Common myeloid progenitor, CD34-positive (primary cell): ENCODE measurements at places on chromosomes 7 and 10.
A peak's percentile ranks its signal among the peaks of the same experiment; 100 is the strongest.

- H3K27me3 ChIP-seq = no peaks in the 10 kb centered on the region
- peaks cover 7% of the 10 kb centered on the region for H3K4me1 ChIP-seq
- DNase-seq = peak; percentile 64
- no peak overlapping the region for H3K4me3 ChIP-seq
Observed at GRCh38 chr7:18320971-18321567, 174.5 kb upstream of the HDAC9 start.

DNA sequence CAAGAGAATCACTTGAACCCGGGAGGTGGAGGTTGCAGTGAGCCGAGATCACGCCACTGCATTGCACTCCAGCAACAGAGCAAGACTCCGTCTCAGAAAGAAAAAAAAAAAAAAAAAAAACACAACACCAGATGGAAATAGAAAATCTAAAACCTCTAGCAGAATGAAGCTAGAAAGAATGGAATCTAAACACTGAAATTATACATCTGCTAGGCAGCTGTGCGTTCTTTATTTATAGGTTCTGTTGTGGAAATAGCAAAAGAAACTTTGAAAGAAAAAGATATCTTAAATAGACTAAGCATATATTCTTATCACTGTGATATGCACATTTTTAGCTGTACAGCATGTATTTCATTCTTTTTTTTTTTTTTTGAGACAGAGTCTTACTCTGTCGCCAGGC is 17.1 kb downstream of the BMPR1A start:
- H3K27me3 ChIP-seq = peaks cover 9% of the 10 kb centered on the region
- no peaks in the 10 kb centered on the region for H3K36me3 ChIP-seq
- H3K4me1 ChIP-seq = no peaks in the 10 kb centered on the region
- DNase-seq = no peak
- no peak overlapping the region for H3K4me3 ChIP-seq

GRCh38 chr10:102449321-102450123 is 1.8 kb downstream of the C10orf95 start:
- H3K36me3 ChIP-seq = peaks cover 9% of the 10 kb centered on the region
- peak overlapping the region; percentile 61 for H3K27ac ChIP-seq
- no peaks in the 10 kb centered on the region for H3K27me3 ChIP-seq
- peak overlapping the region; percentile 85 for H3K4me3 ChIP-seq

DNA sequence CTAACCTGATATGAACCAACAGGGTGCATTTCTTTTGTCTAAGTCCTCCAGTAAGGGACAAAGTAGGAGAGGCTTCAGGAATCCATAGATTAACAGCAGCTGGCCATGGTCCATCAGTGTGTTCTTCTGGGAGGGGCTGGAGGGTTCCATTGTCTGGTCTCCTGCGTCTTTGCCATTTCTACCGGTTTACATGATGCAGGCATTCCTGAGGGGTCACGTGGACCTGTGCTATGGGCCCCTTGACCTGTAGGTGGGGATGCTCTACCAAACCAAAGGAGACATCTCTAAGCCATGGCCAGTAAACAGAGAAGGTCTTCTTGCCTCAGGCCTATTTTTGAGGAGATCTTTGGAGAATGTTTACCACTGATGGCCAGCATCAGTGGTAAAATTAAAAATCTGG is 28.7 kb upstream of the HABP2 start:
- H3K36me3 ChIP-seq = no peaks in the 10 kb centered on the region
- no peaks in the 10 kb centered on the region for H3K4me1 ChIP-seq
- peak; percentile 21 for DNase-seq
- no peaks in the 10 kb centered on the region for H3K27me3 ChIP-seq
- H3K4me3 ChIP-seq = no peak overlapping the region

DNA sequence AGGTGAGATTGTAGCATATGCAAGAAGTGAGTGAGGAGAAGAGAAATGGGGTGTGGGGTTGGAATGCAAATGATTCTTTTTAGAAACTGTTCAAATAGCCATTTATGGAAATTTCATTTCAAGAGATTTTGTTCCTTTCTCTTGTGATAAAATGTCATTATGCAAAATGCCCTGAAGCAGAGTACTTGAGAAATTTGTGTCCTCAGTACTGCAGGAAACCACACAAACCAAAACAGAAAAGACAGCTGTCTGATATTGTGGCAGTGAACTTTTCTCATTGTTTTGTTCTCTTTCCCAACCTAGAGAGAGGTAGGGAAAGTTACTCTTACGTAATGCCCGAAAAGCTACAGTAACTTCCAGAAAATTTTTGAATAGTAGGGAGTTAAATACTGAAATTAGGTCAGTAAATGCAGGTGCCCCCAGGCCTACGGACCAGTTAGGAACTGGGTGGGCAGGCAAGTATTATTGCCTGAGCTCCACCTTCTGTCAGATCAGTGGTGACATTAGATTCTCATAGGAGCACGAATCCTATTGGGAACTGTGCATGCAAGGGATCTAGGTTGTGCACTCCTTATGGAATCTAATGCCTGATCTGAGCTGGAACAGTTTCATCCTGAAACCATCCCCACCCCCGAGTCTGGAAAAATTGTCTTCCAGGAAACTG is 34.0 kb downstream of the DLD start:
- peaks cover 25% of the 10 kb centered on the region for H3K4me1 ChIP-seq
- no peak overlapping the region for H3K27ac ChIP-seq
- peaks cover 26% of the 10 kb centered on the region for H3K36me3 ChIP-seq

GRCh38 chr10:52540479-52540984 is 226.5 kb downstream of the DKK1 start:
- no peaks in the 10 kb centered on the region for H3K4me1 ChIP-seq
- no peak overlapping the region for H3K27ac ChIP-seq
- no peaks in the 10 kb centered on the region for H3K27me3 ChIP-seq

DNA sequence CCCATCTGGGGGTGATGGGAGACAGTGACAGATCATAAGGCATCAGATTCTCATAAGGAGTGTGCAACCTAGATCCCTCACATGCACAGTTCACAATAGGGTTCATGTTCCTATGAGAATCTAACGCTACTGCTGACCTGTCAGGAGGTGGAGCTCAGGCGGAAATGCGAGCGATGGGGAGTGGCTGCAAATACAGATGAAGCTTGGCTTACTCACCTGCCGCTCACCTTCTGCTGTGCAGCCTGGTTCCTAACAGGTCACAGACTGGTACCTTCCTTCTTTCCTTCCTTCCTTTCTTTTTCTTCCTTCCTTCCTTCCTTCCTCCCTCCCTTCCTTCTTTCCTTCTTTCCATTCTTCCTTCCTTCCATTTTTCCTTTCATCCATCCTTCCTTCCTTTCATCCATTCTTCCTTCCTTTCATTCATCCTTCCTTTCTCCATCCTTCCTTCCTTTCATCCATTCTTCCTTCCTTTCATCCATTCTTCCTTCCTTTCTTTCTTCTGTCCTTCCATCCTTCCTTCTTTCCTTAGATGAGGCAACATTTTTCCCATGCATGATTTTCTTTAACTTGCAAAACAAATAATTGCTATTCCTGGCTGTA is 370.0 kb upstream of the AUTS2 start:
- H3K4me1 ChIP-seq = no peaks in the 10 kb centered on the region
- no peaks in the 10 kb centered on the region for H3K36me3 ChIP-seq
- no peak overlapping the region for H3K27ac ChIP-seq
- no peak for DNase-seq
- no peak overlapping the region for H3K4me3 ChIP-seq

GRCh38 chr7:84162584-84162983 is 32.0 kb downstream of the SEMA3A start:
- H3K27ac ChIP-seq = no peak overlapping the region
- no peak overlapping the region for H3K4me3 ChIP-seq
- H3K36me3 ChIP-seq = no peaks in the 10 kb centered on the region
- DNase-seq = no peak
- no peaks in the 10 kb centered on the region for H3K4me1 ChIP-seq

DNA sequence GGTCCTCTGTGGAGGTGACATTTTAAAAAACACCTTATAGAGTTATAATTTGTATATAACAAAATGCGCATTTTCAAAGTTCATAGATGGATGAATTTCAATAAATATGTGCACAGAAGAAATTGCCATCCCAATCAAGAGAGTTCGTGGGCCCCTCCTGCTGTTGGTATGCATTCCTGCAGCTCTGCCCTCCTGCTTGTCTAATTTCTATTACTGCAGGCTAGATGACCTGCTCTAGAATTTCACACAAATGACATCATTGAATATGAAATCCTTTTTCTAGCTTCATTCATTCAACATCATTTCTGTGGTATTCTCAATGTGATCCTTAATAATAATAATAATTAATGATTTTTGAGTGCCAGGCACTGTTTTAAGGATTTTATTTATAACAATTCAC is 348.2 kb downstream of the SDK1 start:
- no peaks in the 10 kb centered on the region for H3K36me3 ChIP-seq
- no peak for DNase-seq
- no peaks in the 10 kb centered on the region for H3K27me3 ChIP-seq
- no peak overlapping the region for H3K27ac ChIP-seq
- no peaks in the 10 kb centered on the region for H3K4me1 ChIP-seq

DNA sequence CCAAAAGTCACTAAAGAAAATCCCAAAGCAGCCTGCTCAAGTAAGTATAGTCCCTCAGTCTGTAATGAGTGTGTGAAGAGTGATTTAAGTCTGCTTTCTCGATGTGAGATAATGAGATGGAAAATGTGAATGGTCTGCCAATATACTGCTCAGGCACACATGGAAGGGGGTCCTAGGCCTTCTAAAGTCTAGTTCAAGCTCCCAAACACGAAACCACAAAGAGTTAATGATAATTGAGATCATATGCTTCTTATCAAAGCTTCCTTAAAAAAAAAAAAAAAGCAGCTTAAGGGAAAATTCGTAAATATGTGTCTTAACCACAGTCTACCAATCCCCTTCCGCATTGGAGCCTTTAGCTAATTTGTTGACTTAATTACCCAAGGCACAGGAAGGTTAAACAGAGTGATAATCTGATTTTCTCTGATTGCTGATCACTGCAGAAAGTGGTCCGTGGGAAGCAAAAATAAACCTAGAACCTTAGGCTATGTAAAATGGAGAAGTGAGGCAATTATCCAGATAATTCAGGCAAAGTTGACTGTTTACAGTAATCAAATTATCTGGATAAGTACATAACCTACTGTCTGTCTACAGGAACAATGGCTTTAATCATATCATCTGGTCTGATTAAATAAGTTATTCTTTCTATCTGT is 172.9 kb downstream of the MBL2 start:
- DNase-seq = no peak
- H3K36me3 ChIP-seq = no peaks in the 10 kb centered on the region
- no peak overlapping the region for H3K4me3 ChIP-seq
- no peaks in the 10 kb centered on the region for H3K4me1 ChIP-seq
- H3K27me3 ChIP-seq = no peaks in the 10 kb centered on the region

DNA sequence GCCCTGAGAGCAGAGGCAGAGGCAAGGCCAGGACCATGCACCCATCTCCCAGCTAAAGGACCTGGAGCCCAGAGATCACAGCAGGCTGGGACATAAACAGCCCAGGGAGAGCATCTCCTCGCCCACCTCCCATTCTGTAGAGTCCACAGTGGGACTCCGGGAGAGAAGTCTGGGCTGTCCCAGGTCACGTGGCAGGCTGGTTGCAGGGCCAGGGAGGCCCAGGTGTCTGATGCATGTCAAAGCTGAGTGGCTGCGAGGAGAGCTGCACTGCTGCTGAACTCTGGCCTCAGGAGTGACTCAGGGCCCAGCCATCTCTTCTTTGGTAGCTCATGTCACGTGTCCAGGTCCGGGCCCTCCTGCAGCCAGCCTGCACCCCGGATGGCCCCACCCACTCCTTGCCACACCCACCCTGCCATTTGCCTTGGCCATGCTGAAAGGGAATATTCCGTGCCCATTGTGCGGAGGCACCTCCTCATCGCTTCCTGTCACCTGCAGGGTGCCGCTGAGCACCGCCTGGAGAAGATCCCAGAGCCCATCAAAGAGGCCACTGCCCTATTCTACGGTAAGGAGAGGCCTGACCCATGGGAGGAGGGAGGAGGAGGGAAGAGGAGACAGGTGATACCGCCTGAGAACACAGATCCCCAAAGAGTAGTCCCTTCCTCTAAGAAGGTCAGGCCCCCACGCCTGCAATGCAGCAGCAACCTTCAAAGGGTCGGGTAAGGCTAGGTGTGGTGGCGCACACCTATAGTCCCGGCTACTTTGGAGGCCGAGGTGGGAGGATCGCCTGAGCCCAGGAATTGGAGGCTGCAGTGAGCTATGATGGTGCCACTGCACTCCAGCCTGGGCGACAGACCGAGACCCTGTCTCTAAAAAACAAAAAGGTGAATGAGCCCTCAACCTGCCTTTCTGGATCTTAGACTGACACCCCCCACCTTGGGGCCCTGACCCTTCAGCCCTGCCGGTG is 12.6 kb upstream of the SH2B2 start:
- no peaks in the 10 kb centered on the region for H3K27me3 ChIP-seq
- no peaks in the 10 kb centered on the region for H3K36me3 ChIP-seq
- no peaks in the 10 kb centered on the region for H3K4me1 ChIP-seq

- H3K36me3 ChIP-seq = no peaks in the 10 kb centered on the region
- no peaks in the 10 kb centered on the region for H3K27me3 ChIP-seq
- no peak overlapping the region for H3K27ac ChIP-seq
- H3K4me3 ChIP-seq = no peak overlapping the region
- DNase-seq = no peak
Observed at GRCh38 chr7:81949306-81949705, 179.5 kb upstream of the HGF start.

GRCh38 chr10:120266022-120266421 is 191.0 kb upstream of the PLPP4 start:
- H3K4me3 ChIP-seq = no peak overlapping the region
- H3K27ac ChIP-seq = no peak overlapping the region
- no peak for DNase-seq
- no peaks in the 10 kb centered on the region for H3K36me3 ChIP-seq
- no peaks in the 10 kb centered on the region for H3K4me1 ChIP-seq
- H3K27me3 ChIP-seq = no peaks in the 10 kb centered on the region

- H3K36me3 ChIP-seq = no peaks in the 10 kb centered on the region
- no peak overlapping the region for H3K4me3 ChIP-seq
- no peaks in the 10 kb centered on the region for H3K27me3 ChIP-seq
- no peaks in the 10 kb centered on the region for H3K4me1 ChIP-seq
Observed at GRCh38 chr10:89861199-89861573, 159.8 kb downstream of the KIF20B start.

DNA sequence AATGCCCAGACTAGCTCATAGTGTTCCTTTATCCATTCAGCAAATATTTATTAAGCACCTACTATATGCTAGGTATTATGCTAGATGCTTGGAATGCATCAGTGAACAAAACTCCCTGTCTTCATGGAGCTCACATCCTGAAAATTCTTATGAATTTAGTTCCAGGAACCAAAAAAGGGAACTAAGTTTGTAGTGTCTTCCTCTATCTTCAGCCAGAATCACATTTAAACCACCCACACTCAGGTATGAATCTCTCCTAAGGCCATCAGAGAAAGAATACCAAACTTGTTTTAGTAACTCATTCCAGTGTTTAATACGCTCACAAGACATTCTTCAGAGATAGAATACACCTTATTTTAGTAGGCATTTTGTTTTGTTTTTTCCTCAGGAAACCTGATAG is 10.1 kb upstream of the EGR2 start:
- no peaks in the 10 kb centered on the region for H3K36me3 ChIP-seq
- no peaks in the 10 kb centered on the region for H3K27me3 ChIP-seq
- H3K4me1 ChIP-seq = no peaks in the 10 kb centered on the region
- no peak for DNase-seq
- no peak overlapping the region for H3K27ac ChIP-seq
- no peak overlapping the region for H3K4me3 ChIP-seq
